Smooth muscle cell of the pulmonary artery (primary cell): ENCODE measurements at places on chromosomes 13 and 19. TPM values are rescaled to one million over a fixed set of nuclear protein-coding genes. Genes with fewer than 3 reads are reported as not detected.

OR7A5 gene
- total RNA-seq = not detected in 2 replicates

FAM124A gene
- total RNA-seq = 1.4 and 2.2 TPM in 2 replicates

ZSCAN4 gene
- total RNA-seq = 0.07 TPM in 1 of 2 replicates, not detected in the other

TEX29 gene
- total RNA-seq = 0.26 TPM in 1 of 2 replicates, not detected in the other
